ENCODE measurements at places on chromosomes 2 and 18.

- H3K27ac ChIP-seq, result no peak overlapping the region
- H3K4me3 ChIP-seq, result no peak overlapping the region
- no peak for DNase-seq
- no peaks in the 10 kb centered on the region for H3K36me3 ChIP-seq
Measured at GRCh38 chr2:220654322-220654721, 917.8 kb downstream of the EPHA4 start.

GRCh38 chr2:17935242-17935885 lies 56.9 kb downstream of the KCNS3 start:
- peaks cover 23% of the 10 kb centered on the region for H3K4me1 ChIP-seq
- H3K27me3 ChIP-seq, result no peaks in the 10 kb centered on the region
- DNase-seq, result no peak

DNA sequence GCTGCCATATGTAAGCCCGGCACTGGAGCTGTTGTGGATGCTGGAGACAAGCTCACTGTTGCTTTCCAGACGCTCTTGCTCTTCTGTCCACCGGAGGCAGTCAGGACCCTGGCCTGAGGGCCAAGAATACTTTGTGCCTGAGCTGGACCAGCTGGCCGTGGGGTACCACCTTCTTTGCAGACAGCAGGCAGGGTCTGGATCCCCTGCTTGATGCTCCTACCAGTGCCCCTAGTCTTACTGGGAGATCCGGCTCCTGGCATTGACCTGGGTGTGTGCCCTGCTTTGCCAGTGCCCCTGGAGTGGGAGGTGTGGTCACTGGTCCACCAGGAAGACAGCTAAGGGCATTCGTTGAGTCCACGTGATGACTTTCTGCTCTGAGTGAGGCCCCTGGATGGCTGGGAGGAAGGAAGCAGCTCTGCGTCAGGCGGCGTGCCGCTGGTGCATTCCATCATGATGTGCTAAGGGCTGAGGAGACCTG lies 59.3 kb downstream of the LRRFIP1 start:
- no peak overlapping the region for H3K4me3 ChIP-seq
- no peak for DNase-seq
- peaks cover 21% of the 10 kb centered on the region for H3K4me1 ChIP-seq
- H3K27me3 ChIP-seq, result no peaks in the 10 kb centered on the region
- no peaks in the 10 kb centered on the region for H3K36me3 ChIP-seq

DNA sequence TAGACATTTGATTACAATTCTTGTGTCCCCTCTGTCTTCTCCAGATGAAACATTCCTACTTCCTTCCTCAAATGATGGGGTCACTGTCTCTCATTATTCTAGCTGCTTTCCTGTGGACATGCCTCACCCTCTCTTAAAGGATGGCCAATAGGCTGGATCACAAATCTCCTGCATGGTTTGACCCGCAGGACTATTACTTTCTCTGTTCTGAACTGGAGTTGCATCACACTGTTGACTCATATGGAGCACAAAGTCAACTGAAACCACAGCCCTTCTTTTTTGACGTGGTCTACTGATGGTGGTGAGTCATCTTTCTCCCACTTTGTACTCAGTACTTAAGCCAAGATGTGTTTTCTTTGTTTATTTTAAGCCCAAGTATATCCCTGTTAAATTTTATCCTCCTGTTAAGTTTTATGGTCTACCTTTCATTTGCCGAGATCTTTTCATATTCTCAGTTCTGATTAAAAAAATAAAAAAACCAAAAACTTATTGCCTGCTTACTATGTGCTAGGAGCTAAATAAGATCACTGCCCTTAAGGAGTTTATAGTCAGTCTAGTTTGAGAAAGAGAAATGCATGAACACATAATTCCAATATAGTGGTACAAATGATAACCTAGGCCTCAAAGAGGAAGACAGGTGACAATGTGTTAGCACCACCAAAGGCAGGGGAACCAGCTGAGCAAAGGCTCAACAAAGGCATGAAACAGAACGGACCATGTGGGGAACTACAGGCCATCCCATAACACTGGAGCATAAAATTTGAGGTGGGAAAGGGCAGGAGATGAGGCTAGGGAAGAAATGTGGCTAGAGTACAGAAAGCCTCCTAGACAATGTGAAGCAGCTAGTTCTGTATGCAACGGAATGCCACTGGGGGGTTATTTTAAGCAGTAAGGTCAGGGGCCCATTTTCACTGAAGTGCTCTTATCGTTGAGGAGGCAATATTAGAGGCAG lies 67.6 kb upstream of the ZFP36L2 start:
- no peaks in the 10 kb centered on the region for H3K27me3 ChIP-seq
- DNase-seq, result peak; percentile 83
- H3K4me1 ChIP-seq, result peaks cover 12% of the 10 kb centered on the region
- no peaks in the 10 kb centered on the region for H3K36me3 ChIP-seq
- peak overlapping the region; percentile 75 for H3K27ac ChIP-seq
- no peak overlapping the region for H3K4me3 ChIP-seq

- no peaks in the 10 kb centered on the region for H3K36me3 ChIP-seq
- no peaks in the 10 kb centered on the region for H3K27me3 ChIP-seq
- no peak overlapping the region for H3K4me3 ChIP-seq
- no peak for DNase-seq
- H3K4me1 ChIP-seq, result peaks cover 16% of the 10 kb centered on the region
- H3K27ac ChIP-seq, result peak overlapping the region; percentile 65
Measured at GRCh38 chr2:120596191-120596811, 139.4 kb upstream of the GLI2 start.

DNA sequence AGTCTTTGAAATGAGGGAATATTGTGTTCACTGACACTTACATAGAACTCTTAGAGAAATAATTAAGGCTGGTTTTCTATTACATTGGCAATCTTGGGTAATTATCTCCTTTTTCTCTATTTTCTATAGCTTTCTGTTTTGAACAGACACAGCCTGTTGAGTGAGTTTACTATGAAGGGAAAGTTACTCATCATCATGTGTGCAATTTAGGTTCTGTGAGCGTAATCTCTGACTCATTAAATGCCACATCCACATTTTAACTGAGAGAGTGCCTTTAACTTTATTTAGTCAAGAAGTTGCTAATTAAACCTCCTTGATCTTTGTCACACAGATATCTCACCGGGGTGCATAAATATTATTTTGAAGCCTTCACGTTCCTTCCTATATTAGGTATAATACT lies 174.0 kb upstream of the SLC8A1 start:
- DNase-seq, result no peak
- no peaks in the 10 kb centered on the region for H3K27me3 ChIP-seq
- H3K27ac ChIP-seq, result no peak overlapping the region
- H3K36me3 ChIP-seq, result no peaks in the 10 kb centered on the region
- H3K4me3 ChIP-seq, result no peak overlapping the region

- H3K36me3 ChIP-seq, result no peaks in the 10 kb centered on the region
- peaks cover 4% of the 10 kb centered on the region for H3K4me1 ChIP-seq
- no peaks in the 10 kb centered on the region for H3K27me3 ChIP-seq
Measured at GRCh38 chr2:143954844-143955243, 565.1 kb downstream of the ZEB2 start.

DNA sequence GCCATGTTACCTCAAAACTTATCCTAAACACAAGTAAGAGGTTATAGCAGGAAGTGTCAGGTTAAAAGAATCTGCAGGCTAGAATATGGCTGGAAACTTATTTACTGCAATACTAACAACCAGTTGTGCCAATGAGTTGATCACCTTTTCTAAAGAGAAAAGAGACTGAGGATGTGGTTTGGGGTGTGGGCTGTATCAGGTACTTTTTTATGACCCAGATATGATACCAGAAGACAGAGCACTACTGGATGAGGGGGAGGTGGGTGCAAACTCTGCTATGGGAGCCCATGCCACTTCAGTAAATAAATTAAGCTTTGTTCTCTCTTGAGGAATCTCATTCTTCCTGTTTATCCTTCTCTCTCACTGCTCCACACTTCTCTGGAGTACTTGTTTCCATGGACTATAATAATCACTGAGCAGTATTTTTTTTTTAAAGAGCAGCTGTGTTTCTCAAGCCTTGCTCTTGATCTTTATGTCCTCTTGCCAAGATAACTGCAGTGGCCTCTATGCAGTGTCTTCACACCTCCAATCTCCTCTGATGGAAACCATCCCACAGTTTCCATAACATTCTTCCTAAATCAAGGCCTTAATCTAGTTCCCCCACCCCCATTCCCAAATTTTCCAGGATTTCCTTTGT lies 51.2 kb upstream of the NOSTRIN start:
- no peak overlapping the region for H3K27ac ChIP-seq
- no peak overlapping the region for H3K4me3 ChIP-seq
- H3K27me3 ChIP-seq, result no peaks in the 10 kb centered on the region
- DNase-seq, result no peak

All from ascending aorta (tissue), 2 donors.